ENCODE measurements at places on chromosomes 7 and 10. TPM values are rescaled to one million over a fixed set of nuclear protein-coding genes. Genes with fewer than 3 reads are reported as not detected.

TSC22D4 gene
- 129 TPM for total RNA-seq

ANXA8L1 gene
- total RNA-seq: not detected

HDAC9 gene
- total RNA-seq: 1.4 TPM

INA gene
- 0.08 TPM for total RNA-seq

ELN gene
- total RNA-seq: not detected

INSYN2A gene
- total RNA-seq: not detected

TMEM176A gene
- total RNA-seq: not detected

UNC5B gene
- 0.05 TPM for total RNA-seq

SRRM3 gene
- not detected for total RNA-seq

PPRC1 gene
- 56.5 TPM for total RNA-seq

DNA sequence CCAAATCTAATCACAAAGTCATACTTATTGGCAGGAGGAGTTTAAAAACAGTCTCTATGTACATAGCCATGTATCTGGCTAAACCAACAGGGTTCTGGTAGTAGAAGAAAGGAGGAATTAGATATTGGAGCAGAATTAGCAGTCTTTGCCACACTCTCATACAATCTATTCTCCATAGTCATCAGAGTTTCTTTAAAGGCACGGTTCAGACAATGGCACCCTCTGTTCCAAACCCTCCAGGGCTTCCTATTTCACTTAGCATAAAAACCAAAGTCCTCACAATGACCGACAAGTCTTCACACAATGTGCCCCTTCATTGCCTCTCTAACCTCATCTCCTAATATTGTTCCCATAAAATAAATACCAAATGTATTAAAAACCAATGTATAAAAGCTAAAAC is 12.7 kb downstream of the ZNF438 start:
- no peak for DNase-seq

DNA sequence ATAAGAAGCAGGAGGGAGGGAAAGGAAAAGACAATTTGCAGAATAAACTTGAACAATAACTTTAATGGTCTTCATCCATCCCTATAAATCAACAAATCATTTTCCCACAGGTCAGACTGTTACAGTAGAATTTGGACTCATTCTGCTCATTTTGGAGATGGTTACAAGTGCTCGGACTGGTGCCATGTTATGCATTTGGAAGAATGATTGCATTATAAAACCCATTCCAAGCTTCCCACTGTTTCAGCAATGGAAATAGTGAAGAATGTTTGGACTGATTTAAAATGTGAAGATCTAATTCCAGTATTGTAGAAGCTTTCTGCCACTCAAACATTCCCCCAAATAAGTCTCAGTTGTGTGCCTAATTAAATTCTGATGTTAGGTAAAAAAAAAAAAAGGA is 99.7 kb upstream of the ZEB1 start:
- DNase-seq: no peak

- no peak for DNase-seq
These were observed 66.2 kb upstream of the C10orf90 start for GRCh38 chr10:126736727-126737126.

- no peak for DNase-seq
These were observed 37.6 kb downstream of the PLXDC2 start for GRCh38 chr10:19853831-19854230.

DNA sequence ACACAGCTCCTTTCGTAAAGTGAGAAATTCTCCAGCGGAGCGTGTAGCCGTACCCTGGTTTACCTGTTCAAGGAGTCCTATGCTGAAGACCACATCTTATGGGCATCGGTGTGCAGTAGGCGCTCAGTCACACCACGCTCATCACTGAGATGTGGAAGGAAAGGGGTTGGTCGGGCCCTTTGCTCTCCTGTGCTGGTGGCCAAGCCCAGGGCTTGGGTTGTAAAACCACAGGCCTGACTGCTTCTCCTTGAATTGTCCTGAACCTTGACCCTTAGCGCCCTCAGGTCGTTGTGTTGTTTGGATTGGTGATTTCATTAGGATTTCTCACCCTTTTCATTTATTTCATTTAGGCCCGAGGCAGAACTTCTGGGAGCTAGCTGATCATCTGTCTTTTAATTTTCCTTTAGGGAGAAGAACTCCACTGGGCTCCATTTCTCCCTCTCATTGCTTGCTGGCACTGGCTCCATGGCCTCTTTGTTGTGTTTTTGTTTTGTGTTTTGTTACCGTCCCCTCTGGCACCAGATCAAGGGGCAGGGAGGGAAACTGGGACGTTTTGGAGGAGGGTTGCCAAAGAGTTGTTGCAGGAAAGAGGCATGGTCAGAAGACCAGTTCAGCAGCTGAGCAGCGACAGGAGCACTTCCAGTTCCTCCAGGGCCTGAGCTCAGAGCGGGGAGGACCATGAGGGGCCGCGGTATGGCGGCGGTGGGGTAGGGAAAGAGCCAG is 511.4 kb upstream of the GALNT17 start:
- no peak for DNase-seq

DNA sequence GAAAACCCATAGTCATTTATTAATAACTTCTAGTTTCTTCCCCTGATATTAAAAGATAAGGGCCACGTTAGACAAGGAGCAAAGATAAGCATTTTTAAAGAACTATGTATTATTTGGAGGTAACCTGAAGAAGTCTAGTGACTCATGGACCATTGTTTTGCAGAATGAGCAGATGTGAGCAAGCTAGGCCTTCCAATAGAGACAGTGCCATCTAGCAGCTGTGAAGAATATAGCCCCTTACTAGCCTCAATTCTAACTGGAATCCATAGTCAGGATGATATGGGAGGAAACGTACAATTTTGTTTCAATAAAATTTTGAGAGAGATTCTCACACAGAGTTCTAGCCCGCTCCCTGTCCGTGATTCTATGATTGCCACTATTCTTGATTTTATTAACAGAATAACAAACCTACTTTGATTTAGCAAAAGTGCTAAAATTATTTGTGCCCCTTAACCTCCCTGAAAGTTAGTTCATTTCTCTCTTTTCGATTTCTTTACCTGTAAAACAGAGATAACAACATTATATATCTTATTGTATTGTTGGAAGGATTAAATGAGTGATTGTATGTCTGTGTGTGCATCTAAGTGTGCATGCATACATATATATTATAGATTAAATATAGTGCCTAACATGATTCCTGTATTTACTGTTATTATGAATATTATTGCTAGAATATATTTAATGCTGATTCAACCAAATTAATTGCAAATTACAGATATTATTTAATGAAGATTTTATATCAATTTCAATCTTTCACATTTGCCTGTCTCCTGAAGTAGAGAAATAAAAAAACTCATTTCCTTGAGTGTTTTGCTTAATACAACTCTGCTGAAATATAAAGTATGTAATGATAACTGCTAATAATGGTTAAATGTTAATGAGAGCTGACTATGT is 22.7 kb downstream of the FAM237B start:
- no peak for DNase-seq

- DNase-seq: peak; percentile 76
These were observed 98.2 kb upstream of the PRKCQ start for GRCh38 chr10:6678211-6678803.

DNA sequence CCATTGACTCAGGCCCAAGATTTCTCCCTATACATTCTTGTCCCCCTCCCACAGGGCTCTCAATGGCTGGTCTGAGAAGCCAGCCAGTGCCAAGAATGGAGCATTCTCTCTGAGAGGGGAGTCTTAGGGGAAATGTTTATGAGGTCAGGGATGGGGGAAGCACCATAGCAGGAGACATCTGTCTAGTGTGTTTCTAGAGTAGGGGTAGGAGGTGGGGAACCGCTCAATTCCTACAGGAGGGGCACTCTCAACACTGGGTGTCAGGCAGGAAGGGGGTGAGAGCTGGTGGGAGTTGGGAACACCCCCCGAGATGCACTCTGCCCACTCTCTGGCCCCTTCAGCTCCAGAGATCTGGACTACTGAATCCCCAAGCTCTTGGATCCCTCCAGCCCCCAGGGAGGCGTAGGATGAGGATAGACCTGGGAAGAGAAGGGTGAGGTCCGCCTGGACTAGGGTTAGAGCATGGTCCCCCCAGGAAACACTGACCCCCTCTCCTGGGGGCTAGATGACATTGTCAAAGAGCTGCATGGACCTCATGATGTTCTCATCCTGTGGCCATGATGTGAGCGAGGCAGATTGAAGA is 8.7 kb upstream of the OGA start:
- no peak for DNase-seq

GRCh38 chr10:121411004-121411403 is 187.2 kb downstream of the FGFR2 start:
- DNase-seq: no peak

GRCh38 chr7:44259547-44260457 is 59.0 kb downstream of the YKT6 start:
- DNase-seq: no peak

- no peak for DNase-seq
These were observed 571.2 kb downstream of the PTPRN2 start for GRCh38 chr7:158016180-158017097.

GRCh38 chr7:132697003-132697402 is 120.7 kb upstream of the PLXNA4 start:
- no peak for DNase-seq

GRCh38 chr7:25319707-25320106 is 91.4 kb upstream of the NPVF start:
- DNase-seq: no peak

- no peak for DNase-seq
These were observed 154.3 kb upstream of the SEMA3D start for GRCh38 chr7:85341121-85341520.

- DNase-seq: no peak
These were observed 3.2 kb downstream of the GPC2 start for GRCh38 chr7:100173806-100174495.
